HepG2 (cell line): ENCODE measurements at places on chromosomes 5 and 9. TPM values are rescaled to one million over a fixed set of nuclear protein-coding genes. Genes with fewer than 3 reads are reported as not detected.

PCDHGC4 gene
- total RNA-seq: 0.07 TPM in 1 of 2 replicates, not detected in the other

SGCD gene
- total RNA-seq: not detected in 2 replicates

CDH6 gene
- not detected in 2 replicates for total RNA-seq

NOL8 gene
- total RNA-seq: 35.4 and 36.3 TPM in 2 replicates

NTNG2 gene
- total RNA-seq: 0.02 TPM in 1 of 2 replicates, not detected in the other

SNCB gene
- not detected in 2 replicates for total RNA-seq

SCGB3A2 gene
- total RNA-seq: not detected in 2 replicates

PRDM9 gene
- not detected in 2 replicates for total RNA-seq

PRSS3 gene
- total RNA-seq: not detected in 2 replicates

PTPN3 gene
- 5.6 and 7.9 TPM in 2 replicates for total RNA-seq

GPR21 gene
- total RNA-seq: 0.29 TPM in 1 of 2 replicates, not detected in the other

SEC16A gene
- total RNA-seq: 15.9 and 27.7 TPM in 2 replicates

RANBP17 gene
- total RNA-seq: not detected in 2 replicates

TUSC1 gene
- not detected in 2 replicates for total RNA-seq

ADRB2 gene
- not detected in 2 replicates for total RNA-seq

MARCOL gene
- total RNA-seq: not detected in 2 replicates

CD14 gene
- total RNA-seq: 0.70 and 1.7 TPM in 2 replicates

FBXL7 gene
- total RNA-seq: 0.07 TPM in 1 of 2 replicates, not detected in the other

TNFSF15 gene
- total RNA-seq: 0.02 TPM in 1 of 2 replicates, not detected in the other

BHMT2 gene
- total RNA-seq: 18.8 and 24.1 TPM in 2 replicates

NSMF gene
- total RNA-seq: 38.3 and 44.3 TPM in 2 replicates

LCN6 gene
- not detected in 2 replicates for total RNA-seq

F2R gene
- total RNA-seq: 4.6 and 8.3 TPM in 2 replicates

SCAI gene
- total RNA-seq: 8.4 and 10.3 TPM in 2 replicates

IFNA2 gene
- total RNA-seq: not detected in 2 replicates

SLF1 gene
- total RNA-seq: 9.1 and 10.4 TPM in 2 replicates

GARIN3 gene
- total RNA-seq: not detected in 2 replicates

TAS2R1 gene
- not detected in 2 replicates for total RNA-seq
